ENCODE measurements at places on chromosomes 7 and 10.

DNA sequence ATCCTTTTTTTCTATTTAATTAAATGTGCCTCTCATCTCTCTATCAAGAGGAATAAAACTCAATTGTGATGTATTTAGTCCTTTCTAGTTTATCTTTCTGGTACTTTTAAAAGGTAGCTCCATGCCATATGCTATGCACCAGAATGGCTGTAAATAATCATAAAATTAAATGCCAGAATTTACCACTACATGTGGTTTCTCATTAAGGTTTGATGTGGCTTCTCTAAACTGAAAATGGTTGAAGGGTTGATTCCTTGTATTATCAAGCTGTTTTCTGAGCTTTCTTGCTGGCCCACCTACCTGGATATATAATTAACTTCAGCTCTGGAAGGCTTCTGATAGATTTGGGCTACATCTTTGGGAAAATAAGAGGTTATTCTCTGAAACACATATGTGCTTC lies 171.9 kb upstream of the RHOBTB1 start:
- no peak for DNase-seq

DNA sequence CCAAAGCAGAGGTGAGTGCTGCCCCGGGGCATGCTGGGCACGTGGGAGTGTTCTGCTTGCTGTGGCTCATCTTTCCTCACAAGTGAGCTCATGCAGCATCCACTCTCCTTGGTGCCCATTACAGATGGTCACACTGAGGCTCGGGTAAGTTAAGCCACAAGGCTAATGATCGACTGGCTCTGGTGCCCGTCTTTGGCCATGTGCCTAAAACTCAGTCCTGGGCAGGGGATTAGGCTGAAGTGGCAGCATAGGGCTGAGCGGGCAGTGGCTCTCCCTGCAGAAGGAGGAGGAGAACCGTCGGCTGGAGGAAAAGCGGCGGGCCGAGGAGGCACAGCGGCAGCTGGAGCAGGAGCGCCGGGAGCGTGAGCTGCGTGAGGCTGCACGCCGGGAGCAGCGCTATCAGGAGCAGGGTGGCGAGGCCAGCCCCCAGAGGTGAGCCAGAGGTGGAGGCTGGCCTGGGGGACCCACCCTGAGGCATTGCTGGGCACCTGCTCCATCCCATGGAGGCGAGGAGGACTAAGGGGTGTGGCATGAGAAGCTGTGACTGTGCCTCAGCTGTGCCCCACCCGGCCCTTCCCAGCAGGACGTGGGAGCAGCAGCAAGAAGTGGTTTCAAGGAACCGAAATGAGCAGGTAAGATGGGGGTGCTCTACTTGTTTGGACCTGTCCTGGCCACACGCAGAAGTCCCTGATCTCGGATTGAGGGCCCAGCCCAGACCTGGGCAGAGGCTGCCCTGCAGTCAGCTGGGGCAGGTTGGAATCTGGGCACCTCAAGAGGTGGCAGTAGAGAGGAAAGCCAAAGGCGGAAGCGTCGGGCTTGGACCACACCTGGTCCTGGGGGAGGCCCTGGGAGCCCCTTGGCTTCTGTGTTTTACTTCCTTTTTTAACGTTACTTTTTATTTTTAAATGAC lies 7.3 kb downstream of the PGAM2 start:
- no peak for DNase-seq

DNA sequence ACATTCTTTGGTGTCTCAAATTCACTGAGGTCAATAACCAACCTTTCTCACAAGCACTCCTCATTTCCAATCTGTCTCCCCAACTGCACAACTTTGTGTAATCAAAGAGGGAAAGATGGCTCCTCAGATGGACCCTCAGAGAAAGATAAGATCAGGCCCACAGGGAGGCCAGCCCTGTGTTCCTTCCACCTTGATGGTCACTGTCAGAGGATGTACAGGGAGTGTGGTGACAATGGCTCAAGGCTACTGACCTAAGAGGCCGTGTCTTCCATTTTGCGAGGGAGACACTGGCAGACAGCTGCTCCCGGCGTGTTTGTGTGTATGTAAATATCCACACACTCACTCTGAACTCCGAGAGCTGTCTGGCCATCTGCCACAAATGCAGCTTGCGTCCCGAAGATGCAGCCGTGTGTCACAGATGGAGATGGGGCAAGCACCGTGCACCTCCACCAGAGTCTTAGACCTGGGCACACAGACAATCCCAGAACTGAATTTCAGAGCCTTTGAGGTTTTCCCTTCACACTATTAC lies 712.1 kb upstream of the NRP1 start:
- DNase-seq = no peak

DNA sequence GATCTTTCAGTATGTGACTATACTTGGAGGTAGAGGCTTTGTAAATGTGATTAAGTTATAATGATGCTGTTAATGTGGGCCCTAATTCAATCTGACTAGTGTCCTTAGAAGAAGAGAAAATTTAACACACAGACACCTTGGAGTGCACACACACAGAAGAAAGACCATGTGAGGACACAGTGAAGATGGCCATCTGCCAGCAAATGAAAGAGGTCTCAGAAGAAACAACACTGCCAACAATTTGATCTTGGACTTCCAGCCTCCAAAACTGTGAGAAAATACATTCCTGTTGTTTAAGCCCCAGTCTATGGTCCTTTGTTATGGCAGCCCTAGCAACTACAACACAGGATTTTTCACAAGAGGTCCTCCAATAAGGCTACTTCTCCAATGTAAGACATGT lies 120.9 kb upstream of the ABCB5 start:
- DNase-seq = no peak

- no peak for DNase-seq
Measured at GRCh38 chr7:100971111-100972001, 2.0 kb downstream of the MUC12 start.

DNA sequence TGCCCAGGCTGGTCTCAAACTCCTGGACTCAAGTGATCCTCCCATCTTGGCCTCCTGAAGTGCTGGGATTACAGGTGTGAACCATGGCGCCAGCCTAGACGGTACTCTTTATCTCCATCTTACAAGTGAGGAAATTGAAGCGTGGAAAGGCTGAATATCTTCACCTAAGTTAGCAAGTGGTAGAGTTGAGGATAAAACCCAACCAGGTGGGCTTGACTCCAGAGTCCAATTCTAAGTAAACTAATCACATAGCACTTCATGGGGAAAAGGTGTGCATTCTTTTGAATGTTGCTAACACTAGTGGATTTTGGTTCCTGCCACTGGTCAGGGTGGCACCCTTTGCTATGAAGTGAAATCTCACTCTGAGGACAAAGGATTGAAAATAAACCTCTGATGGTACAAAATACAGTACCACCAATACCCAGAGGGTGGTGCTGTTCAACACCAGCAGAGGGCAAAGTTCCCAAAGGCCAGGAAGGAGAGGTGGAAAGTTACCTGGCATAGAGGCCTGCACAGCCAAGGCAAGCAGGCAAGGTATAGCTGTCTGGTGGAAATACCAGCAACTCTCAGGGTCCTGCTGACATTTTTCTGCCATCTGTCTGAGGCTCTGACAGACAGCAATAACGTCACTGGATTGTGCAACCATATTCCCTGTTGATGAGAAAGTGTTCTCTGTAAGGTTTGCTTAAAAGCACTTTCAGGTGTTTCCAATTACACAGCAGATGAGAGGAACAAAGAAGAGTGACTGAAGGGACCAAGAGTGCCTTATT lies 17.6 kb downstream of the ZDHHC16 start:
- DNase-seq = peak; percentile 10

- no peak for DNase-seq
Measured at GRCh38 chr7:3067193-3067592, 23.5 kb upstream of the CARD11 start.

DNA sequence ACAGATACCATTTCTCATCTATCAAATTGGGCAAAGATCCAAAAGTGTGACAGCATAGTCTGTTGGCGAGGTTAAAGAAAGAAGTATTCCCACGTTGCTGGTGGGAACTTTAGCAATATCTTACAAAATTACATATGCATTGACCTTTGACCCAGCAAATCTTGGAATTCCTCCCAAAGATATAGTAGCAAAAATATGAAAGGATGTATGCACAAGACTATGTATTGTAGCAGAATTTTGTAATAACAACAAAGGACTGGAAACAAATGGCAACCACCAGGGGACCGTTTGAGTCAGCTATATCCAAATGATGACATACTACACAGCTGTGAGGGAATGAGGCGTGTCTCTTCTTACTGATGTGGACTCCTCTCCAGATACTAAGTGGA lies 50.2 kb downstream of the KCNH2 start:
- DNase-seq = no peak

DNA sequence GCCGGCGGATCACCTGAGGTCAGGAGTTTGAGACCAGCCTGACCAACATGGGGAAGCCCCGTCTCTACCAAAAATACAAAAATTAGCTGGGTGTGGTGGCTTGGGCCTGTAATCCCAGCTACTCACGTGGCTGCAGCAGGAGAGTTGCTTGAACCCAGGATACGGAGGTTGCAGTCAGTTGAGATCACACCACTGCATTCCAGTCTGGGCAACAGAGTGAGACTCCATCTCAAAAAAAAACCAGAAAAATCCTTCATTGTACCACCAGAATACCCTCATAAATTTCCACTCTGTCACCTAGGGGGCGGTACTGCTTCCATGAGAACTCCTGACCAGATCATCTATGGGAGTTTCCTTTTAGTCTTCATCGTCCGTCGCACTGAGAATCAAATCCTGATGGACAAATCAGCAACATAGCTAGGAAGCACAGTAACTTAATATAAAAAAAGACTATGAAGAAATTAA lies 225.8 kb upstream of the KLF14 start:
- peak; percentile 68 for DNase-seq

- DNase-seq = no peak
Measured at GRCh38 chr7:38179776-38180226, 1.8 kb downstream of the STARD3NL start.

- DNase-seq = no peak
Measured at GRCh38 chr7:130344271-130344866, at the start of gene CPA5. Gene CPA5, plus strand, starts transcription at chr7:130344816. Its CDS starts 1,670 bp downstream, at chr7:130346486.

DNA sequence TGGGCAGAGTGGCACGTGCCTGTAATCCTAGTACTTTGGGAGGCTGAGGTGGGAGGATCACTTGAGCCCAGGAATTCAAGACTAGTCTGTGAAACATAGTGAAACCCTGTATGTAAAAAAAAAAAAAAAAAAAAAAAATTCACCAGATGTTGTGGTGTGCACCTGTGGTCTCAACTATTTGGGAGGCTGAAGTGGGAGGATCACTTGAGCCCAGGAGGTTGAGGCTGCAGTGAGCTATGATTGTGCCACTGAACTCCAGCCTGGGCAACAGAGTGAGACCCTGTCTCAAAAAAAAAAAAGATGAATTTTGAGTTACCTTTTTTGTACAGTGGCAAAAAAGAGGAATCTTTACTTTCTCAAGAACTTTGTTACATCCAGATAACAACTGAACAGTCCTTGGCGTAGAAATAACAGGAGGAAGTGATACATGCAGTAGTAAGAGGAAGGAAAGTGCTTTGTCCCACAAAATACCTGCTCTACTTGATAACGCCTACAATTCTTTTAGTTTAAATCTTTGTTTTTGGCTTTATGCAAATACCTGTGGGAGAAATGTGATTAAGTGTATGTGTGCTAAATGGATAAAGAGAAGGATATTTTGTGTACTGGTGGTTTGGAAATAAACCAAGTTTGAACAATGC lies 29.3 kb downstream of the SPAG6 start:
- DNase-seq = no peak

- DNase-seq = no peak
Measured at GRCh38 chr10:132293201-132293812, 14.4 kb downstream of the STK32C start.

DNA sequence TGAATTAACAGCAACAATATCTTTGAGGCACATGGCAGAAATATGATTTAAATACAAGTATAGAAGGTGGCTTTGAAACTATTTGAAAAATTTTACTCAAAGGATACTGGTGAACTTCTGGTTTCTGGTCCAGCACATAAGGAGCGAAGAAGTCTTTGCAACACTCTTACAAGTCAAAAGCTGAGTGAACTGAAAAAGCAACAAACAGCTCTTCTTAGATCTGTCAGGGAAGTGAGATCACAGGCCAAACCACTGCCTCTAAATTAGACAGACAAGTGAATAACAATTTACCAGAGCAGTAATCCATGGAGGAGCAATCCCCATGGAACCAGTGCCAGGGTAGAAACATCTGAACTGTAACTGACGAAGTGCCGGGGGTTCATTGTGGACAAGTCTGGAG lies 9.6 kb upstream of the VWC2 start:
- DNase-seq = no peak

DNA sequence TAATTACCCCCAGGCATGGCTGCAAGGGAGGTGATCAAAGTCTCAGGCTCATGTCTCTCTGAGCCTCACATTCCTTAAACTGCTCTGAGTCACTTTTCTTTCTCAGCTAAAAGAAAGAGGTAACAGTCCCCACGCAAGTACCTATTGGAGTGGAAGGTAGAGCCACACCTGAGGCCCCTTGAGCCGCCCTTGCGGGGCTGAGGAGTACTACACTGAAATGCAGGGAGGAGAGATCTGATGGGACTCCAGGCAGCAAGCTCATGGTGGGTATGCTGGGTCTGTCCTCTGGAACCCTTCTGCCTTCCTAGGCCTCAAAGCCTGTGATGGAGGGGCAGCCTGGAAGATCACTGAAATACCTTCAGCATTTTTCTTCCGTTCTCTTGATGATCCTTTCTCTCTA lies 960.0 kb downstream of the DNAJB9 start:
- no peak for DNase-seq

DNA sequence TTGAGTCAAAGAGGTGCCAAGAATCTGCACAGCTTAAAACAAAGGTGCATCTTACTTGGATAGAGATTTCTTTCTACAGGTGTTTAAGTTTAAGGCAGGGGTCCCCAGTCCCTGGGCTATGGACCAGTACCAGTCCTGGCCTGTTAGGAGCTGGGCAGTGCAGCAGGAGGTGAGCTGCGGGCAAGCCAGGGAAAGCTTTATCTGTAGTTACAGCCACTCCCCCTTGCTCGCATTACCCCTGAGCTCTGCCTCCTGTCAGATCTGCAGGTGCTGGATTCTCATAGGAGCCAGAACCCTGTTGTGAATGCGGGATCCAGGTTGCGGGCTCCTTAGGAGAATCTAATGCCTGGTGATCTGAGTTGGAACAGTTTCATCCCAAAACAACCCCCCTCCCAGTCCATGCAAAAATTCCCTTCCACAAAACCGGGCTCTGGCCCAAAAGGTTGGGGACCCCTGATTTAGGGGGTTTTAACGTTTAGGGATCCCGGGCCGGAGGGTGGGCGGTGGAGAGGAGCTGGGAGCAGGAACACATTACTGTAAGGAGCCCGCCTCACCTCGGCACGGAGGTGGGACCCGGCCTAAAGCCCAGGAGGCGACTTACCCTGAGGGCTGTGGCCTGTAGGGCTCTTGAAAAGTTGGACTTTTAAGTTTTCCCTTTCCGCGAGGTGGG lies 60.2 kb downstream of the ZNF467 start:
- DNase-seq = no peak

GRCh38 chr10:123382491-123382890 lies 228.3 kb downstream of the BUB3 start:
- DNase-seq = no peak

DNA sequence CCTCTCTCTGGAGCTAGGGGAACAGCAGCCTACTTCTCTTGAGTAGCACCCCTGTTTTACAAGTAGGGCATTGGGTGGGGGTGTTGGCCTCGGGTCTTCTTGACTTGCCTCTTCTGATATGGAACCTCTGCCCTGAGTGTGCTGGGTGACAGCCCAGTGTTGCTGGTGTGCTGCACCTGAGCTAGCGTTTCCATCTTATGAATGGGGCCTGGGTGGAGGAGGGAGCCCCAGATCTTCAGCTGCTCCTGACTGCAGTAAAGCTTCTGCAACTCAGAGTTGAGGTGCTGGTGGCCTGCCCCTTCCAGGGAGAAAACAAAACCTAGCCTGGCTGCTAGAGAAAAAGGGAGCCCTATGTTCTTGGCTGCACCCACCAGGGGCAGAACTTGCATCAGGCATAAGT lies 202.5 kb upstream of the SHH start:
- DNase-seq = no peak

- no peak for DNase-seq
Measured at GRCh38 chr10:111030042-111030750, 46.6 kb upstream of the ADRA2A start.

GRCh38 chr10:18450298-18450697 lies 201.1 kb downstream of the NSUN6 start:
- no peak for DNase-seq

Measured in LoVo (cell line).